ENCODE measurements at places on chromosomes 5 and 9.

GRCh38 chr5:80246995-80247729 lies 8.7 kb downstream of the SERINC5 start:
- DNase-seq, result no peak

- DNase-seq, result peak; percentile 93
Measured at GRCh38 chr5:138874771-138875551, at the start of gene LRRTM2. Gene LRRTM2, minus strand, starts transcription at chr5:138875335. Its CDS starts 424 bp downstream, at chr5:138874911.

DNA sequence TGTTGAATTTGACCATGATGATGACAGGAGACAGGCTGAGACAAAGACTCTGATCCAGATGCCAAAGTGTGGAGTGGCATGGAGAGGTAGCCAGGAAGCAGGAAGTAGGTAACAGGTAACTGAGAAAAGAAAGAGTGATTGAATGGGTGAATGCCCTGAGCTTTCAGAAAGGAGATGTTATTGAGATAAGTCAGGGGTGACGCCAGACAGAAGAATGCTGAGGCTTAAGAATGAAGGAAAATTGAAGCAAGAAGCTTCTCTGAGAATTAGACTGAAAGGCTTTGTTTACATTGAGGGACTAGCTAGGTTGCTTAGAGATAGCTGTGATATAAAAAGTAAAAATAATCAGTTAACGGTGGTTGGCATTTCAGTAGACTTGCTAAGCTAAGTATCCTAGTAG lies 165.7 kb downstream of the PSAT1 start:
- DNase-seq, result no peak

- DNase-seq, result no peak
Measured at GRCh38 chr9:115162946-115163345, 45.0 kb upstream of the TNC start.
